Activated gamma-delta T cell (primary cell): ENCODE measurements at places on chromosomes 1 and 21.

DNA sequence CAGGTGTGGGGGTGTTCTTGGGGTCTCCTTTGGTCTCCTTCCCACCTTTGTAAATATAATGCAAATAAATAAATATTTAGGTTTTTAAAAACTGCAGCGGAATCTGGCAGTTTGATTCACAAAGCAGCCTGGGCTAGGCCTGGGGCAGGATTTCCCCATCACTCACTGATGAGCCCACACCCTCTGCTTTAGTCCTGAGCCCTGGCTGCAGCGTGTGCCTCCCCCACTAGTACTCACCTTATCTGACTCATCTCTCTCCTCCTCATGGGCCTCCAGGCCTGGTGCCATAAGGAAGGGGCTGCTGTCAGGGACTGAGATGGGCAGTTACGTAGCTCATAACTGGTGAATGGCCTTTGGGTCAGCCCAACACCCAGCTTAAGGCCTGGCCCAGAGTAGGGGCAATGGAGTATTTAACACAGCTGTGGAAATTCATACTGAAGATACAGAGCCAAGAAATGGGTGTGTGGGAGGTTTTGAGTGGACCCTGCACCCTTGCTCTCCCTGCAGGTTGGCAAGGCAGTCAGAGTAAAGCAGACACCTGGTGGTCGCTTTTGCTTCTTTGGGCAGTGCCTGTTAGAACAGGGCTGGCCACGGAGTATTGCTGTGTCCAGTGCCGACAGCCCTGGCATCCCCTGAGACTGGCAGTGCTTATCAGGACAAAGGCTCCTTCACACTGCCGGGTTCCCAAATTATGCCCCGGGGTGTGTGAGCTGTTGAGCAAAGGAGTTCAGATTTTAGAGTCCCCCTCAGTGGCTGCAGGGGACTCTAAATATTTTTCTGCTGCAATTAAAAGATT lies 39.7 kb downstream of the AZIN2 start:
- DNase-seq = no peak

GRCh38 chr1:223556414-223557129 lies 108.9 kb downstream of the CAPN8 start:
- no peak for DNase-seq

GRCh38 chr21:33569991-33570390 lies 18.5 kb downstream of the DONSON start:
- DNase-seq = no peak

GRCh38 chr1:44999232-44999631 lies 11.9 kb downstream of the HECTD3 start:
- DNase-seq = no peak

GRCh38 chr21:40200126-40200525 lies 332.9 kb downstream of the PCP4 start:
- DNase-seq = no peak
